ENCODE measurements at places on chromosomes 4 and X.
A peak's percentile ranks its signal among the peaks of the same experiment; 100 is the strongest.

DNA sequence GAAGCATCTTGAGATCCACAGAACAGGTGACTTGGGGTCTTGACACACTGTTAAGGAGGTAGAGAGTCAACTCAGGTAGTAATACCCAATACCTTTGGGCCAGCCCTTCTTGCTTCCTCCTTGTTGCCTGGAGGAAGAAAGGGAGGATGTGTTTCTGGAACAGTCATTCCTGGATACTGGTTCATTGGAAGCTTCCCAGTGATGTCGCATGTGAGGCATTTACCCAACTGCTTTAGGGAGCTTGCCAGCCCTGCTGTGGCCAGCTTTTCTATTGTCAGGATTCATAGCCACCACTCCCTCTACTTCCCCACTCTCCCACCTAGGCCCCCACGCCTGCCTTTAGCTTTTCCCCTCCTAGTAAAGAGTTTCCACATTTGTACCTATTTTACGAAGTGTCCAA is 310.3 kb upstream of the PRPS2 start:
- DNase-seq = no peak

- DNase-seq = no peak
These were observed 123.2 kb downstream of the FHIP1A start for GRCh38 chr4:151532001-151532708.

- no peak for DNase-seq
These were observed 22.1 kb upstream of the AMTN start for GRCh38 chr4:70496231-70496630.

DNA sequence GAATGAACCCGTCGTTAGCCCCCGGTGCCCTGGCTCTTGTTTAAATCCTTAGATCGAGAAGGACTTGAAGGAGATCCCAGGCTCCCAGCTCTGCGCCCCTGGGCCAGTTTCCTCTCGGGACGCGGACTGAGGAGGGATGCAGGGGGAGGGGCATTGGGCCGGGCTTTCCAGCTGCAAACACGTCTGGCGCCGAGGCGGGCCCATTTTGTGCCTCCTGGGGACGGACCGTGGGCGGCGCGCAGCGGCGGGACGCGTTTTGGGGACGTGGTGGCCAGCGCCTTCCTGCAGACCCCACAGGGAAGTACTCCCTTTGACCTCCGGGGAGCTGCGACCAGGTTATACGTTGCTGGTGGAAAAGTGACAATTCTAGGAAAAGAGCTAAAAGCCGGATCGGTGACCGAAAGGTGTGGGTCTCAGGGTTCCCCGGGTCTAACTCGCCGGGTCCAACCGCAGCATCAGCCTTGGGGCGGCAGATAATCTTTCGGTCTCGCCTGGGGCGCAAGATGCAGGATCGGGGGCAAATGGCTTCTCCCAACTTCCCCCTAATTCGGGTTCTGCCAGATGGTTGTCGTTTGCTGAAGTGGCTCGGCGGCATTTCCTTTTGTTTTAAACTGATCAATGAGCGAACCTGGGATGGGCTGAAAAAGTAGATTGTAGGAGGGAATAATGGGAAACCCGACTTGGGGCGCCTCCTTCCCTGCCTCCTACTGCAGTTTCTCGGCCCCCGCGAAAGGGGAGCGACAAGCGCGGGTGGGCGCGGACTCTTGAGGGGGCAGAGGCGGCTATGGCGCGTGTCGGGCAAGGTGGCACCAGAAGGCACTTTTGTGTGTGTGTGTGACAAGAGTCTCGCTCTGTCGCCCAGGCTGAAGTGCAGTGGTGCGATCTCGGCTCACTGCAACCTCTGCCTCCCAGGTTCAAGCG is 2.9 kb downstream of the PDGFRA start:
- peak; percentile 19 for DNase-seq

DNA sequence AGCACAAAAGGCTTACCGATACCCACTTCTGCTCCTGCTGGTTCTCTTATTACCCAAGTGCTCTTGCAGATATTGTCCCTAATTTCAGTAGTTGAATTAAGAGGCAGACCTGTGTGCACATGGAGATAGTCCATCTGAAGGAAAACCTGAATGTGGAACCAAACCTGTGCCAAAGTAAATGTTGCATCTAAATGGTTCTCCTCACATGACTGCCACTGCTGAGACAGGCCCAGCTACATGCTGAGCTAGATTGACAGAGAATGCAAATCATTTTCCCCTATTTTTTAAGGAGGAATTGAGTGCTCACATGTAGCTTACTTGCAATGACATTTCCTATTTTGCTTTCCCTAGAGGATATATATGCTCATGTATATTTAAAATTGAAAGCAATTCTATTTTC is 609.1 kb upstream of the TECRL start:
- DNase-seq = peak; percentile 17

DNA sequence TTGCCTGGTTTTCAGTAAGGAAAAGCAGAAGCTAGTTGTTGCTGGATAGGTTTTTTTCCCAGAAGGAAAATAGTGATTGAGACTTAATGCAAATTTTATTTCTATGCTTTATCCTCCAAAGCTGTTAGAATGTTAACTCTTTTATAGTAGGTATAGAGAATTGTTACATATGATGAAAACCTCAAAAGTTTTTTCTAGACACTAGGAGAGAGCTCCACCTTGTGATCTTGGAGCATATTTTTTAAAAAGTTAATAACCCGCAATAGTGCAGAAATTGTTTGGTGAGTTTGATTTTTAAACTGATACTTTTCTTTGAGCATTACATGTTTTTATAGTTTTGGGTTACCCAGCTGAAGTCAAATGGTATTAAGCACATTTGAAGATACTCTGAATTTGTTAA is 56.5 kb downstream of the STAG2 start:
- no peak for DNase-seq

- DNase-seq = no peak
These were observed 265.4 kb downstream of the RAPGEF2 start for GRCh38 chr4:159368320-159368719.

GRCh38 chr4:97987019-97987648 is 156.1 kb downstream of the STPG2 start:
- peak; percentile 27 for DNase-seq

DNA sequence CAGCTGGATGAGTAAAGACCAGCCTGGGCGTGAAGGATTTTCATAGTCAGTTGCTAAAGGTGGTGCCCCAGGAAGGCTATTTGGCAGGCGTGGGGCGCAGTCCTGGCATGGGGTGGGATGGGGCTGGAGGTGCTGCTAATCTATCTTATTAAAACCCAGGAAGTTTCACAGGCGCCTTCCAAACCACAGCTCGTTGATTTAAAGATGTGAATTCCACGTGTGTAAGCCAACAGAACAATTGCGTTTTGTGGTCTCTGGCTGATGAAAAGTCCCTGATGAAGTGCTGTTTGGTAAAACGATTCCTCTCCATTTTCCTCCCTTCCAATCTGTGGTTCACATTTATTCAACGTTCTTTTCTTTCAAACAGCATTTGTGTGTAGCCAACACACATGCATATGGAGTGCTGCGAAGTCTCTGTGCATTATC is 105.0 kb downstream of the TBL1X start:
- no peak for DNase-seq

DNA sequence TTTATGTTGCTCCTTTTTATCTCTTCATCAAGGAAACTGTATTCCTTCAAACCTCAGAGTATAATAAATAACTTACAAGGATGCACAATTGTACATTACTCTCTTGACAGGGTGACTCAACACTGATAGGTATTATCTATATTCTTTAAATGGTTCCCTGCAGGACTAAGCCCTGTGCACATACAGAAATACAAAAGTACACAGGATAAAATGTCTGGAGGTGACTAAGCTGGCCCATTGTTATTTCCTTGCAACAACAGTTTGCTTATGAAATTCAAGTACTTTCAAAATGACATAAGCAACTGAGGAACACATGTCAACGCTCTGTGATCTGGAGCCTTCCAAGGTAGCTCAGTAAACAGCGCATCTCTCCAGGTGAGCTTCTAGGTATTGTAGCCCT is 83.8 kb upstream of the RPL34 start:
- DNase-seq = no peak

DNA sequence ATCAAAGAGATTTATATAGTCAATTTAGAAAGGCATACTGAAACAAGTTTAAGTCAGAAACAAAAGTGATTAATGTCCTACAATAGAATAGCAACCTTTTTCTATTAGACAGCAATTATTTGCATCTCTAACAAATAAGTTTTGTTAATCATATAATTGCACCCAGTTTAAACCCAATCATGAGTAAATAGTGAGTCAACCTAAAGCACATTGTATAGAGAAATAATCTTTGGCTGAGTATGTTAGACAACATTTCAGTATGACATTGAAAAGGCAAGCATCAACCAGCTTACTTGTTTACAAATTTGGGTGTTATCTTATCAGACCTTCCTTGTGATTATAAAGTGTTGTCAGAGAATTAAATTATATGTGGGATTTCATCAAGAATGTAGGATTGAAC is 209.5 kb downstream of the IL15 start:
- DNase-seq = no peak

DNA sequence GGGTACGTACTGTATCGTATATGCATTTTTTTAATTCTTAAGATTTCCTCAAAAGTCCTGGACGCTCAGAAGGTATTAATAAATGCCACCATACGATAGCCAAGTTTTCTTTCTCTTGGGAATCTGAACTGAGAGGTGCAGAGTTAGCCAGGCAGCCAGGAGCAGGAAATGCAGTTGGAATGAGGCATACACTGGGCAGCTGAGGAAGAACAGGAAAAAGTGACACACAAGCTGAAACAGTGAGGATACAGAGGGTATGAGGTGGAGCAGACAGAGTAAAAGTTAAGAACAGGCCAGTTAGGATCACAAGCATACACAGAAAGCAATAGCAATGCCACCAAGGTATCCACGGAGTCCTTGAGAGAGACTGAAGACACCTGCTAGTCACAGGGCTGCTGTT is 13.4 kb downstream of the UFSP2 start:
- DNase-seq = no peak

DNA sequence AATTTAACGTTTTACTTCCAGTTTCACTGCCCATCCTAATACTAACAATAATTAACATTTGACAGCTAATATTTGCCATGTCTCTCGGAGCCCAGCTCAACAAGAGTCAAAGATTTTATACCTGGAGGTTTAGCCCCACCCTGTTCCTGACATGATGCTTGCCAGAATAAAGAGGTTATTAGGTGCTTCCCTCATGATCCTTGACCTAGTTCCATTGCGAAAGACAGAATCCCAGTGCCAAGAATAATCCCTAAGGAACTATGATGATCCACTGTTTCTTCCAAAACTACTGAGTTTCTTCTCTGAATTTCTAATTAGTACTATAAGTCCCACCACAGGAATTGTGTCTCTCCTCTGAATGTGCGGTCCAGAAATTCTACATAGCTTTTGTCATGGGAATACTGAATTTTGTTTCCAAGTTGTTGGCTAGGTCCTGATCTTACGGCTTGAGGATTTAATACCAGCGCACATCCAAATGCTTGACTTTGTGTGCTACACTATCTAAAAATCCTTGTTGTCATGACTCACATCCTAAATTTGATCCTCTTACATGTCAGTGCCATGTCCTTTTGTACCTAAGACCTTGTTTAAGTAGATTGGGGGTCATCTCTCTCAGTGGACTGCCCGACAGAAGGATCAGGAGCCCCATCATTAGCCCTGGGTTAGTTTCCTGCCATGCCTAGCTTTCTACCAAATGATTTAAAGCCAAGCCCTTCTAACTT is 23.1 kb downstream of the ANTXR2 start:
- no peak for DNase-seq

DNA sequence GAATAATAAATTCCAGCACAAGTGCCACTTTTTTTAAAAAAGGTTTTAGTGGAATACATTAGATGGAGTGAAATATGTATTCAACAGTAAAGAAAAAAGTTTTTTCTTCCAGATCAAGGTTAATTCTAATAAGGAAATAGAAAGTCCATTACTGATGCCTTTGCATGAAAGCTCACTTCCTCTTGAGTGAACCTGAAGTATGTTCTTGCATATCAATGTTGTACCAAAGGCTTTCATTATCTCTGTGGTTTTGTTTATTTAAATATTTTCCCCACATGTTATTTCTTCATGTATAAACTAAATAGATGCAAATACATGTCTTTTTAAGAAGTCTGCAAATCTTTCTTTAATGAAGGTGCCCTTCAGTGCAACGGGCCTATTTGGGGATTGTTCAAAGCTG is 307.9 kb downstream of the C4orf33 start:
- no peak for DNase-seq

DNA sequence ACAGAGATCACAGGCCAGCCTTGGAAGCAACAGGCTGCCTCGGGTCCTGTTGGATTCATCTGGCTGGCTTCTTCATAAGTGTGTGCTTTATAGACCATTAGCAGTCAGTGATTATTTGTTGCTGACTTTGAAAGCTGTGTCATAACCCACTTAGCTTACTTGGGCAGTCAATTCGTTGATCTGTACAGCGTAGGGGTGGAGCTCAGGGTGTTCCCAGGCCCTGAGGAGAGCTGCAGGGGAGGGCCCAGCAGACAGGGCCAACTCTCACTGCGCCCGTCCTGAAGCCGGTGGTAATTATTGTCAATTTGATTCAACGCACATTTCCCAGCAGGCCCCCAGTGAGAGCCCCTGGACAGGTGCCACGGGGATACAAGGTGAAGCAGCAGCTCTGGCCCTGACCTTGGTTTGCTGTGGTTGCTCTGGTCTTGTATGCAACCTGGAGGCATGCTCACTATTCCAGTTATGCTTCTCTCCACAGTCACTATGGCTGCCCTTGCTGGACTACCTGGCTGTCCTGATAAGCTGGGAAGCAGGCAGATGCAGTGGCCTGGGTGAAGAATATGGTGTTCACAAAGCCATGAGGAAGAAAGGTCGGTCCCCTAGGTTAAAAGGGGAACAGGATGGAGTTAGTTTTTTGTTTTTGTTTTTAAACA is 40.1 kb upstream of the HMGB3 start:
- peak; percentile 20 for DNase-seq

- no peak for DNase-seq
These were observed 215.6 kb downstream of the GRIA3 start for GRCh38 chrX:123399709-123400108.

- DNase-seq = no peak
These were observed 42.6 kb downstream of the LNX1 start for GRCh38 chr4:53548662-53549061.

- no peak for DNase-seq
These were observed 265.1 kb upstream of the MAD2L1 start for GRCh38 chr4:120331486-120332370.
